NCI-H1694 treated with DMSO at 0.1 percent for 48 hours (cell line): ENCODE measurements at places on chromosomes 7 and 10.

GRCh38 chr7:6436385-6436685, 11.4 kb downstream of the DAGLB start:
- peak; percentile 44 for DNase-seq

GRCh38 chr7:8114175-8114574, 145.6 kb downstream of the GLCCI1 start:
- no peak for DNase-seq

DNA sequence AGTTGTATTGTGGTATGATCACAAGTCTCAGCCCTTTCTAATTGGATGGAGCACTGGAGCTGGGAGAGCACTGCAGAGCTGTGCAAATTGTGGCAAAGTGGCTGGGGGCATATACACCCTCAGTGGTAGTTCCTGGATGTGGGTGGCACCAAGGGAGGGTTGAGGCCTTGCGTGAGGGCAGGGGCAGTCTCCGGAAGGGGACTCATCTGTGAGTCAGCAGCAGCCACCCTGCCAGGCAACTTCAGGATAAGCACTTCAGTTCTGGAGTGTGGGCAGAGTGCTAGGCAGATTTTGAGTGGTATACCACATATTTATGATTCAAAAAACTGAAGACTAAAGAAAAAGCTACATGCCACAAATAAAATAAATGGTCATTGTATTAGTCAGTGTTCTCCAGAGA, 210.5 kb downstream of the ETV1 start:
- no peak for DNase-seq

- peak; percentile 33 for DNase-seq
Observed at GRCh38 chr10:5623081-5623748, 43.2 kb downstream of the ASB13 start.

DNA sequence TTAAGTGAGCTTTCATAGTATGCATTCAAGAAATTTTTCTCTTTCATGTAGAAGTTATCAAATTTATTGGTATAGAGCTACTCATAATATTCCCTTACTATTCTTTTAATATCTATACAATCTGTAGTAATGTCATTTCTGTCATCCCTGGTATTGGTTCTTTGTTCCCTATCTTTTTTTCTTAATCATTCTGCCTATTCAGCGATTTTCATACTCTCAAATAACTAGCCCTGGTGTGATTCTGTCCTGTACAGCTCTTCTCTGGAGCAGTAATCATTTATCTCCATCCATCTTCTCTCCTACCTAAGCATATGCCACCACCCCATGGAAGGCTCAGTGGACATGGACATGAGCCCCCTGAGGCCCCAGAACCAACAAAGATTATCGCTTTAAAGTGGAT, 213.2 kb upstream of the NEBL start:
- no peak for DNase-seq
